ENCODE measurements at places on chromosomes 11 and 22.

- DNase-seq, result no peak
These were observed 31.7 kb upstream of the DRD2 start for GRCh38 chr11:113506893-113507292.

DNA sequence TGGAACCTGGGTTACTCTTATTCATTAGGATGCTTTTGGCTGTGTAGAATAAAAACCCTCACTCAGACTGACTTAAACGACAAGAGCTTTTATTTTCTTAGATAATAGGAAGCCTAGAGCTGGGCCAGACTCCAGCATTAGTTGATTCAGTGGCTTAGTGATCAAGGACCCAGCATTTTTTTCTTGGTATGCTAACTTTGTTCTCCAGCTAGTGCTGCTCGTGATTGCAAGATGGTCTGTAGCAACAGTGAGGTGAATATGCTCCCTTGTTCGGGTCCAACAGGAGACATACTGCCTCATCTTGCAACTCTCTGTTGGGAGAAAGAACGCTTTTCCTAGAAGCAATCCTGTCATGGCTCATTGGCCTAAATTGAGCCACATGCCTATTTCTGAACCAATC lies 33.4 kb downstream of the INSC start:
- no peak for DNase-seq

DNA sequence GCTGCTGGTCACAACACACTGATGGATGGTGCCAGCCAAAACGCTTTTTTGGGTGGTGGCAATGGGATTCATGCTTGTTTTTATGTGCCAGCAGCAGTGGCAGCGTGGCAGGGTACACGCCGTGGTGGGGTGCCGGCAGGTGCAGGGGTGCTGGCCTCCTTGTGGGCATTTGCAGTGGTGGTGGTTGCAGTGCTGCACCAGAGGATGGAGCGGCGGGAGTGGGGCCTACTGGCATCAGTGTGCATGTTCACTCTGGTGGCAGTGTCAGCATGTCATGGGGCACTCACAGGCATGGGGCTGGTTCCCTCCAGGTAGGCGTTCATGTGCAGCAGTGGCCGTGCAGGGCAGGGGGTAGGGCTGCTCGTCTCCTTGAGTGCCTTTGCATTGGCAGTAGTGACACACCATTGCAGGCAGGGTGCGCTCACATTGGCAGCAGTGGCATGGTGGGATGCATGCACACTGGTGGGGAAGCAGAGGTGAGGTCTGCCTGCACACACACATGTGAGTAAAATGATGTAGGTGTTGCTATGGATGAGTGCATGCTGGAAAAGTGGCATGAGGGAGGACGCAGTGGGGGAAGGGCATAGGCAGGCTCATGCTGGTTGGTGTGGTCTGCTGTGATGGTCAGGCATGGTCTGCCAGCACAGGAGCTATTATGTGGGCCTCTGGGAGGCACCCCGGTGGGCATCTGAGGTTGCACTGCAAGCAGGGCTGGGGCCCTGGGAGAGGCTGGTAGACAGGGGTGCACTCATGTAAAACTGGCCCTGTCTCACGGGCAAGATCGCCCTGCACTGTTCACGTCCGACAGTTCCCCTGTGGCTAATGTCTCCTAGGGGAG lies 29.9 kb downstream of the CCDC15 start:
- no peak for DNase-seq

GRCh38 chr22:31488988-31489617 lies 539 bp downstream of the EIF4ENIF1 start:
- DNase-seq, result no peak

- no peak for DNase-seq
These were observed 15.5 kb downstream of the FLI1 start for GRCh38 chr11:128709402-128709801.
